ENCODE measurements at places on chromosomes 5 and 9.

- no peak overlapping the region for H3K4me3 ChIP-seq
- no peaks in the 10 kb centered on the region for H3K27me3 ChIP-seq
- no peak overlapping the region for H3K27ac ChIP-seq
- H3K4me1 ChIP-seq = no peaks in the 10 kb centered on the region
Measured at GRCh38 chr5:147349241-147349640, 114.4 kb downstream of the STK32A start.

- H3K4me3 ChIP-seq = no peak overlapping the region
- no peaks in the 10 kb centered on the region for H3K27me3 ChIP-seq
- no peaks in the 10 kb centered on the region for H3K36me3 ChIP-seq
- H3K27ac ChIP-seq = no peak overlapping the region
Measured at GRCh38 chr5:176371621-176372539, 6.6 kb downstream of the ARL10 start.

DNA sequence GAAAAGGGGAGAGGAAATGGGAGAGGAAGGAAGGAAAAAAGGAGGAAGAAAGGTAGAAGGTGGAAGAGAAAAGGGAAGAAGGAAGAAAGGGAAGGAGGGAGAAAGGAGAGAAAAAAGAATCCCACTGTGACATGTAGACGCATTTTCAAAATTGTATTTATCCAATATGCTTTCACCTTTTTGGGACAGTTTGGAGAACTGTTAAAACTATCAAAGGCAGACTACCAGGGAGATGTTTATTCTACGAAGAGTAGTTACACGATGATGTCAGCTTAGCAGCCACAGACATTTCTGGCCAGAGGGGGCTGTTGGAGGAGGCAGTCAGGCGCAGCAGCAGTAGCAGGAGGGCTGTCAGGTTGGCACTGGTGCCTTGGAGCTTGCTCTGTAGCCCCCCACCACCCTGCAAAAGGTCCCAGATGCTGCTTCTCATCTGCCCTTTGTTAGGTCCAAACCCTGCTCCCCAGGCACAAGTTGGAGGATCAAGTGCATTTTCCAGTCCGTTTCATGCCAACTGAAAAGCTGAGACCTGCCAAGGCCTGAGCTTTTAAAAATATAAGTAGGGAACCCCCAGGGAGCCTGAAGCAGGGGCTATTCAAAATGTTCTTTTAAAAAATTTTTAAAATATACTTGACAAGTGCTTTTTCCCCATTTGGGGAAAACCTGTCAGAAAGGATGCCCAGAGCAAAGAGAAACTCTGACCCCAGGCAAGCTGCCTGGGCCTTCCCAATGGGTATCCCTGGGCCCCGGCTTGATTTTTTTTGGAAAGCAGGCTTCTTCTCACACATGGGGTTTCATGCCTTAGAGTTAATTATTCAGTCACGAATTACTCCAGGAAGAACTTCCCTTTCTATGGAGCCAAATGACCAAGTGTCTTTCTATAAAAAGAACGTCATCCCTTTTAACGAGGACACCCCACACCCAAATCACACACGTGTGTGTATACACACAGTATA, 203.3 kb downstream of the SLIT3 start:
- H3K4me1 ChIP-seq = no peaks in the 10 kb centered on the region
- DNase-seq = no peak
- no peaks in the 10 kb centered on the region for H3K27me3 ChIP-seq
- H3K36me3 ChIP-seq = no peaks in the 10 kb centered on the region

GRCh38 chr5:174642816-174643405, 81.5 kb upstream of the MSX2 start:
- H3K27ac ChIP-seq = no peak overlapping the region
- no peaks in the 10 kb centered on the region for H3K4me1 ChIP-seq
- no peaks in the 10 kb centered on the region for H3K27me3 ChIP-seq
- no peak for DNase-seq
- no peak overlapping the region for H3K4me3 ChIP-seq
- H3K36me3 ChIP-seq = no peaks in the 10 kb centered on the region

- no peaks in the 10 kb centered on the region for H3K27me3 ChIP-seq
- H3K27ac ChIP-seq = no peak overlapping the region
- H3K36me3 ChIP-seq = no peaks in the 10 kb centered on the region
- no peak overlapping the region for H3K4me3 ChIP-seq
Measured at GRCh38 chr5:152329761-152330283, 75.3 kb downstream of the NMUR2 start.

- no peak overlapping the region for H3K4me3 ChIP-seq
- no peaks in the 10 kb centered on the region for H3K36me3 ChIP-seq
- H3K4me1 ChIP-seq = no peaks in the 10 kb centered on the region
- H3K27ac ChIP-seq = no peak overlapping the region
- no peak for DNase-seq
Measured at GRCh38 chr5:122262103-122262502, 49.9 kb upstream of the SNCAIP start.

- no peak overlapping the region for H3K4me3 ChIP-seq
- no peaks in the 10 kb centered on the region for H3K36me3 ChIP-seq
- DNase-seq = peak; percentile 10
- H3K27me3 ChIP-seq = no peaks in the 10 kb centered on the region
Measured at GRCh38 chr5:117594166-117594565, 1019.5 kb upstream of the SEMA6A start.

- H3K36me3 ChIP-seq = no peaks in the 10 kb centered on the region
- peaks cover 12% of the 10 kb centered on the region for H3K4me1 ChIP-seq
- H3K27ac ChIP-seq = no peak overlapping the region
- H3K4me3 ChIP-seq = no peak overlapping the region
Measured at GRCh38 chr9:93302586-93303257, 118.8 kb downstream of the WNK2 start.

DNA sequence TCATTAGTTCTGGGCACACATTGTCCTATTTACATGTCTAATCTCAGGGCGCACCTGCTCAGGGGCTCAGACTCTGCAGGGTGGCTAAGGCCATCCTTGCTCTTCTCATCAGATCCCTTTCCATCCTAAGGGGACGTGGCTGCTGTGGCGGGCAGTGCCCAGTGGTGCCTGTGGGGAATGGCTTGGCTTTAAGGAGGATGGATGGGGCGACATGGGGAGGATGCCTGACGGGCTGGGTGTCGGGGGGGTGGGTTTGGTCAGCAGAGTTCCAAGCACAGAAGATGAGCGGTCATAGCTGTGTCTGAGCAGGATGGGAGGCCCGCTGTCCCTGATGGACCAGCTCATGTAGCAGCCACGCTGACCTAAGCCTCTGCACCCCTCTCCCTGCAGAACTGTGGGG, 40.9 kb upstream of the SUSD3 start:
- no peaks in the 10 kb centered on the region for H3K27me3 ChIP-seq
- no peak for DNase-seq
- no peak overlapping the region for H3K27ac ChIP-seq
- no peaks in the 10 kb centered on the region for H3K4me1 ChIP-seq

DNA sequence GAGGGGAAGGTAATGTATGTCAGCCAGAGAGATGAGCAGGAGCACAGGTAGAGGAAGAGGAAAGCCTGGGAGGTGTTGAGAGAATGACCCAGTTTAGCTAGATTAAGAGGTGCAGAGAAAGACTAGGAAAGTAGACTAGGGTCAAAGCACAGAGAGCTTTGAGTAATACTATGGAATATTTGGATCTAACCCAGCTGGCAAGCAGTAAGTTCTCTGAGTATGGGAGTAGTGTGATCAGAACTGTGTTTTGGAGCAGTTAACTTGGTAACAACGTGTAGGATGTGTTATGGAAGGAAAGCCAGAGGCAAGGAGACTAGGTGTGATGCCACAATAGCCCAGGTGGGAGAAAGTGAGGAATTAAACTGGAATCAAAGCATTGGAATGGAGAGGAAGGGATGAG, 84.9 kb upstream of the PTGER4 start:
- DNase-seq = no peak
- H3K4me3 ChIP-seq = no peak overlapping the region
- no peak overlapping the region for H3K27ac ChIP-seq
- no peaks in the 10 kb centered on the region for H3K36me3 ChIP-seq
- H3K4me1 ChIP-seq = no peaks in the 10 kb centered on the region

GRCh38 chr5:116153687-116154174, 68.9 kb downstream of the COMMD10 start:
- no peak overlapping the region for H3K4me3 ChIP-seq
- H3K36me3 ChIP-seq = no peaks in the 10 kb centered on the region
- no peaks in the 10 kb centered on the region for H3K27me3 ChIP-seq
- H3K4me1 ChIP-seq = peaks cover 15% of the 10 kb centered on the region

- peaks cover 31% of the 10 kb centered on the region for H3K4me1 ChIP-seq
- H3K4me3 ChIP-seq = no peak overlapping the region
- no peaks in the 10 kb centered on the region for H3K36me3 ChIP-seq
- H3K27me3 ChIP-seq = no peaks in the 10 kb centered on the region
- H3K27ac ChIP-seq = no peak overlapping the region
Measured at GRCh38 chr5:68219161-68219816, 3.7 kb downstream of the PIK3R1 start.

GRCh38 chr5:627840-628239, 15.7 kb downstream of the CEP72 start:
- no peak overlapping the region for H3K27ac ChIP-seq
- H3K27me3 ChIP-seq = no peaks in the 10 kb centered on the region
- no peak for DNase-seq
- no peak overlapping the region for H3K4me3 ChIP-seq
- H3K4me1 ChIP-seq = no peaks in the 10 kb centered on the region

- no peaks in the 10 kb centered on the region for H3K27me3 ChIP-seq
- no peaks in the 10 kb centered on the region for H3K4me1 ChIP-seq
Measured at GRCh38 chr9:89720696-89721175, 115.9 kb downstream of the GADD45G start.

- peaks cover 27% of the 10 kb centered on the region for H3K36me3 ChIP-seq
- H3K4me3 ChIP-seq = no peak overlapping the region
- no peak for DNase-seq
- peaks cover 14% of the 10 kb centered on the region for H3K4me1 ChIP-seq
- no peaks in the 10 kb centered on the region for H3K27me3 ChIP-seq
Measured at GRCh38 chr5:16450163-16450562, 15.4 kb downstream of the ZNF622 start.

GRCh38 chr5:155700333-155700732, 626.6 kb upstream of the SGCD start:
- H3K36me3 ChIP-seq = no peaks in the 10 kb centered on the region
- H3K27ac ChIP-seq = no peak overlapping the region
- H3K4me3 ChIP-seq = no peak overlapping the region
- H3K4me1 ChIP-seq = no peaks in the 10 kb centered on the region

DNA sequence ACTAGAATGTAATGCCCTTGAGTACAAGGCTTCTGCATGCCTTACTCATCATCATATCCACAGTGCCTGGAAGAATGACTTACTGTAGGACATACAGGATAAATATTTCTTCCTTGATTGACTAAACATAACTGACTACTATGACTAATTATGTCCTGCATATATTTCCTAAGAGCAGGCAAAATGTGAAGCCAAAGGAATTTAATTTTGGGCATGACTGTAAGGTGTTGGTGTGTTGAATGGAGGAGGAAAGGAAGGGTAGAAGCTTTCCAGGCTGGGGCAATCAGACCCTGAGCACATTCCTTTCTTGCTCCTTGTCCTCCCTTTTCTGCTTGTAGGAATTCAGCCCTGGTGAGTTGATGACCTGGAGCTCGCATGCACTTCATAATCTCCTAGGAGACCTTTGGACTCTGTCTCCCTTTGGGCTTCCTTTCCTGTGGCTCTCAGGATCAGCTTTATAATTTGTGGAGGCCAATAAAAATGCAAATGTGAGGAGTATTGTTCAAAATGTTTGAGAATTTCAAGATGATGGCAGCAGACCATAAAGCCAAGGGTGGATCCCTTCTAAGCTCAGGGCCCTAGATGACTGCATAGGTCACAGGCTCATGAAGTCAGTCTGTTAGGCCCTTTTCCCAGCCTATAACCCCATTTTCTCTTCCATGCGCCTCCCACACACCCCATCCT, 174.0 kb downstream of the HMHB1 start:
- no peak for DNase-seq
- no peaks in the 10 kb centered on the region for H3K27me3 ChIP-seq
- no peak overlapping the region for H3K27ac ChIP-seq

GRCh38 chr9:121380846-121381245, 10.8 kb upstream of the STOM start:
- no peaks in the 10 kb centered on the region for H3K36me3 ChIP-seq
- no peaks in the 10 kb centered on the region for H3K4me1 ChIP-seq
- no peaks in the 10 kb centered on the region for H3K27me3 ChIP-seq
- no peak overlapping the region for H3K4me3 ChIP-seq
- H3K27ac ChIP-seq = no peak overlapping the region

- H3K4me3 ChIP-seq = no peak overlapping the region
- no peak for DNase-seq
- H3K27ac ChIP-seq = no peak overlapping the region
- no peaks in the 10 kb centered on the region for H3K27me3 ChIP-seq
- H3K36me3 ChIP-seq = no peaks in the 10 kb centered on the region
- no peaks in the 10 kb centered on the region for H3K4me1 ChIP-seq
Measured at GRCh38 chr9:125986966-125987365, 239.8 kb downstream of the PBX3 start.

GRCh38 chr9:37800631-37801286, at the start of gene DCAF10:
Gene DCAF10 (plus strand): TSS chr9:37800797. CDS start chr9:37800867, 70 bp downstream.
- peak within 1 kb of the TSS; percentile 93 for H3K4me3 ChIP-seq
- H3K4me1 ChIP-seq = peaks cover 27% of the 10 kb centered on the region
- H3K27me3 ChIP-seq = no peaks in the 10 kb centered on the region
- DNase-seq = peak; percentile 87
- no peaks in the 10 kb centered on the region for H3K36me3 ChIP-seq

GRCh38 chr9:71990466-71990865, 69.9 kb downstream of the C9orf57 start:
- no peaks in the 10 kb centered on the region for H3K4me1 ChIP-seq
- H3K4me3 ChIP-seq = no peak overlapping the region
- H3K27ac ChIP-seq = no peak overlapping the region
- H3K27me3 ChIP-seq = no peaks in the 10 kb centered on the region
- H3K36me3 ChIP-seq = no peaks in the 10 kb centered on the region
- DNase-seq = no peak

- no peaks in the 10 kb centered on the region for H3K27me3 ChIP-seq
- no peaks in the 10 kb centered on the region for H3K36me3 ChIP-seq
- DNase-seq = peak; percentile 70
- H3K4me3 ChIP-seq = no peak within 1 kb of the TSS
- peak within 1 kb of the TSS; percentile 61 for H3K27ac ChIP-seq
- no peaks in the 10 kb centered on the region for H3K4me1 ChIP-seq
Measured at GRCh38 chr5:154850255-154851062, at the start of gene FAXDC2. Gene FAXDC2 (minus strand): TSS chr5:154850603. CDS start chr5:154838178, 12,425 bp downstream.

- no peak overlapping the region for H3K27ac ChIP-seq
- H3K4me1 ChIP-seq = no peaks in the 10 kb centered on the region
- no peak overlapping the region for H3K4me3 ChIP-seq
- no peaks in the 10 kb centered on the region for H3K27me3 ChIP-seq
Measured at GRCh38 chr5:151357097-151357496, 9.7 kb upstream of the SLC36A2 start.

DNA sequence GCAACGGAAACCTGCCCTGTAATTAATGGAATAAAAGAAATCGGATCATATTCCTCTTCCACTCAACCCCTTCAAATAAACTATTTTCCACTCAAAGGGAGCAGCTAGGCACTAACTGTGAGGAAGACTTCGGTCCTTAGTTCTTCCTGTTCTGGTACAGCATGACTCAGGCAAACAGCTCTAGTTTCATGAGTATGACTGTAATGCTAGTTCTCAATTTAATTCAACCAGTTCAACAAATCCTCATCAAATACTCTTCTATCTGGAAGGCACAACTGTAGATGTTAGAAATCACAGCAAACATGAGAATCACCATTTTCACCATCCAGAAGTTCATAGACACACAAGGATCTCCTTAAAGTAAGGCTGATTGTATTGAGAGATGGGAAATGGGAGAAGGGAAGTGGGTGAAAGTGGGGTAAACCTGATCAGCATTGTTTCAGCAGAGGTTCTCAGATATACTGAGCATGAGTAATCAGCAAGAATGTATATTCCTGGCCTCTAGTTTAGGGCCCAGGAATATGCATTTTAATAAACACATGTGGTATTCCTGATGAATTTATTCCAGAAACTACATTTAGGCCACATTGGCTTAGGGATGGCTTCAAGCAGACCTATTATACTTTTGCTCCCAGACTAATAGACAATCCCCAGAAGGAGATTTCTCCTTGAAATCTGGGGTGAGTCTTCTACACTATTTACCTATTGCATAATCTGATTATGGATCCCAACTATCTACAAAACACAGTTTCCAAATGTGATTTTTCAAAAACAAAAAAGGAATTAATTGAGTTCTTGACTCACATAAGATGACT, 141.1 kb upstream of the SLC12A2 start:
- H3K4me3 ChIP-seq = no peak overlapping the region
- no peak overlapping the region for H3K27ac ChIP-seq
- DNase-seq = no peak
